ENCODE measurements at places on chromosomes 1 and 21.

DNA sequence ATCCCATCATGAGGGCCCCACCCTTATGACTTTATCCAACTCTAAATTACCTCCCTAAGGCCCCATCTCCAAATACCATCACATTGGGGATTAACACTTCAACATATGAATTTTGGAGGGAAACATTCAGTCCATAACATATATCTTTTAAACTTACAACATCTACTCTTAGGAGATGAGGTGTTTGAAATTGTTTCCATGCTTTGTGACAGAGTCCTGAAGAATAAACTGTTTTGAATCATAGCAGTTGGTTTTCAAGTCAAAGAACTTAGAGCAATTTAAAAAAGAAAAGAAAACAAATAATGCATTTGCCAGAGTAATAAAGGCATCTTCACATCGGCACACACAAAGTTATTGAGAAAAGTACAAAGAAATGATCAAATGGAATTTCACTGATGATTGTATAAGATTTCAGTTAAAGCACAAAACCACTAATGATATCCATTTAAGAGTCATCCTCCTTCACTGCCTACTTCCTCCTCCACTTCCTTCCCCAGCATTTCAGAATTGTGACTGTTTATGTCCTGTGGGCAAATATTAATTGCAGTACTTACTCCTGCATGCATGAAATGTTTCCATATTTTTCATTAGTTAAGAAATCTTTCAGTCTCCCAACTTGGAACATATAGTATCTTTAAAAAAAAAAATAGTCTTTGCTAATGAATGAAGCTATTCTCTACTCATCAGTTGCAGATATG is 202.0 kb downstream of the LRRC40 start:
- DNase-seq, result no peak

DNA sequence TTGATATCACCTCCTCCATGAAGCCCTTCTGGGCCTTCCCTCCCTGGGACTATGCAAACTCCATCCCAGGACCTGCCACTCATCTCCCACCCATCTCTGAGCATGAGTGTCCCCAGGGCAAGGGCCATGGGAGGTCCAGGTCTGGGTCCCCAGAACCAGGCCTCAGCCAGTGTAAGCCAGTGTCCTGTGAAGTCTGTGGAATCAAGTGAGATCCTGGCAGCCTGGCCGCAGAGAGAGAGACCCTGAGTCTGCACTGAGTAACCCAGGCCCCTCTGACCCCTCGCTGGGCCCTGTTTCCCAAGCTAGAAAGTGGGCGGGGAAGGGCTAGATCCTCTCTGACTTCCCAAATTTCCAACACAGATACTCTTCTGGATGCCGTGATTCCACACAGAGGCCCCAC is 132.7 kb downstream of the DMRTB1 start:
- peak; percentile 28 for DNase-seq

DNA sequence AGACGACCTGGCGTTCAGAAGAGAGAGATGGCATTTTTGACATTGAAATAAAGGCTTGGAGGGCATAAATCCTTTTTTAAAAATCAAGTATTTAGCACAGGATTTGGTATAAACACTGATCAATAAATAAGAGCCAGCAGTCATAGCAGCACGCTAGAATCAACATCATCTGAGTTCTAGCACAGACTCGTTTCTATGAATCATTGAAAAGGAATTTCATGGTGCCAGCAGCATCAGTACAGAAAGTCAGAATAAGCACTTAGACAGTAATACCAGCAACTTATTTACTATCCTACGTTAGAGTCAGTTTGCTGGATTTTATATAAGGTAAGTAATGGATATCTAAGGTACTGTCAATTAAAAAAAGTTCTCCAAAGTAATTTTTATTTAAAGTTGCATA is 119.3 kb downstream of the HLCS start:
- no peak for DNase-seq

DNA sequence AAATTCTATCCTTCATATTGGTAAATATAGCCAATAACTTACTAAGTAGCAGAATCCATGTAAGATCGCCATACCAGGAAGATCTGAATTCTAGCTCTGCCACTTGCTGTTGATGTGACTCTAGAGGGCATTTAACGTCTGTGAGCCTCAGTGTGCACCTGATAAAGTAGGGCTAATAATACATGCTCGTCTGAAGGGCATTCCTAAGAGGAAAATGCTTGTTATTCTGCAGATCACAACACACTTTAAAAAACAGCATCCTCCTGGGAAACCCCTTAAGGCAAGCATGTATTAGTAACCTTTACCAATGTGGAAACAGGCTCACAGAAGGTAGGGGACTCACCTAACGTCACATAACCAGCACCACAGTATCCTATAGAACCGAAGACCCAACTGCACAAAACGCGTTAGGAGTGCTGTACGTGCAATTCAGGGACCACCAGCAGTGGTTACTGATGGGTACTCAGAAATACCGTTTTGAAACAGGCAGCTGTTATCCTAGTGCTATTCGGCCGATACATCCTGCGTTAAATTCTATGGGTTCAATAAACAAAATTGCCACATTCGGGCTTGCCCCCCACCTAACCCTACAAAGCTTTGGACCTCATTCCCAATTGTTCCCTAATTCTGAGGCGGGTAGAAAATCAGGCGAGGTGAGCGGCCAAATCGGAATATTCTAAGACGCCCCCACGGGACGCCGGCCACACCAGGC is 758 bp downstream of the DEPDC1 start:
- no peak for DNase-seq

GRCh38 chr1:41687007-41687406 is 202.5 kb upstream of the EDN2 start:
- no peak for DNase-seq

DNA sequence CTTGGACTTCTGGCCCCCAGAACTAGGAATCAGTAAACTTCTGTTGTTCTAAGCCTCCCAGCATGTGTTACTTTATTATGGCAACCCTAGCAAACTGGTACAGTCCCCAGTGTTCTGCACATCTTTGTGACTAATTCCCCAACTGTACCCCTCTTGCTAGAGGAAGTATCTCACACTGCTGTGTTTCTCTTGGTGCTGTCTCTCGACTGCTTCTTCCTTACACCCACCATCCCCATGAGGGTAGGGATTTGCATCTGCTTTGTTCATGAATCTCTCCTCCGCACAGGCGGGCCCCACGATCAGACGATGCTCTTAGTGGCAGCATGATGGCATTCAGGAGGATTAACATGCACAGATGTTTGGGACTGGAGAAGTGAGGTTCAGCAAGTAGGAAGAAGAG is 46.7 kb downstream of the CLIC6 start:
- no peak for DNase-seq

DNA sequence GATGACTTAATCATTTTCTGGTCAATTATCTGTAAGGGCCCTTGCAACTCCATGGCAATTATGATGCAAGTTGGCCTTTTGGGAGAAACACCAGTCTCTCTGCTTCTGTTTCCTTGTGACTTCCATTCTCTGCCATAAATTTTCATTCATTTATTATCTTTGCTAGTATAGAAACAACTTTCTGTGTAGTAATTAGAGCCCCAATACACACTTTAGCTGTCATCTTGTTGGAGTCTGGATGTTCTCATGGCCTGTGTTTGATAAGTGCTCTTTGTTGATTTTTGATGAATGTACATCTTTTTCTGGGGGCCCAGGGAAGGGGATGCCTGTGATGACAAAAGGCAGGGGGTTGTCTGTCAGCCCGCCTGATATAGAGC is 22.4 kb downstream of the PROX1 start:
- no peak for DNase-seq

DNA sequence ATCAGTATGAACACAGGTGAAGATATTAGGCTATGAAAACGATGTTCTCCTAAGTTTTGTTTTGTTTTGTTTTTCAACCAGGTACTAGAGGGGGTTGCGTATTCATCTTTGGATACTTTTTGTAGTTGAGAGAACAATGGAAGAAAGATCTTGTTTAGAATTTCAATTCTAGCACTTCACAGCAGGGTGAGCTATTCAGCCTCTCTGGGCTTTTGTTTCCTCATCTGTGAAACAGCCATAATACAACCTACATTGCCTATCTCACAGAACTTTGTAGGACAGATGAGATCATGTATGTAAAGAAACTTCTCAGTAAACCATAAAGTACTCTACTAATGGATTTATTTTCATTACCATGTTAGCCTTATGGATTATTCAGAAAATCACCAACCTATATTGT is 199.5 kb downstream of the GPATCH2 start:
- no peak for DNase-seq

DNA sequence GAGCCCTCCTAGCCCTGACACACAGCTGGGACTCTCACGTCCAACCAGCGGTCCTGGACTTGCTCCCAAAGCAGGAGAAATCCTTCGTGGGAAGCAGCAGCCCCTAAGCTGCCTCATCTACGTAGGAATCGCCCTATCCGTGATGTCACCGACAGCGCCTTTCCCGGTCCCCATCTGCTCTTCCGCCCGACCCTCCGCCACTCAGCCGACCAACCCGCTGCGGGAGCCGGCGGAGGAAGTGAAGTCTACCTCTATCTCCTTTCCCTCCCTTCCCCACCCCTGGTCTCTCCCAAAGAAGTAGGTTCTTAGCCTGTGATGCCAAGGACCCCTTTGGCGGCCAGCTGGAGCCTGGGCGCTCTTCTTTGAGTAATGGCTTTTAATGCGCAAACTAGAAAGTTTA is 272.1 kb downstream of the FAM72C start:
- no peak for DNase-seq

- DNase-seq, result no peak
Observed at GRCh38 chr1:119375366-119375765, 6.8 kb downstream of the HAO2 start.

- no peak for DNase-seq
Observed at GRCh38 chr1:63868268-63868781, 94.5 kb downstream of the ROR1 start.

- DNase-seq, result no peak
Observed at GRCh38 chr1:221440658-221441057, 301.2 kb downstream of the DUSP10 start.

- no peak for DNase-seq
Observed at GRCh38 chr1:156293895-156294294, 1.6 kb downstream of the GLMP start.

GRCh38 chr1:161382214-161383019 is 14.7 kb upstream of the CFAP126 start:
- no peak for DNase-seq

GRCh38 chr1:10796029-10796944 is at the start of gene CASZ1:
Gene CASZ1, minus strand, starts transcription at chr1:10796646. Its CDS starts 102,757 bp downstream, at chr1:10693889.
- DNase-seq, result peak; percentile 78

- no peak for DNase-seq
Observed at GRCh38 chr1:116854716-116855115, 55.0 kb upstream of the PTGFRN start.

- no peak for DNase-seq
Observed at GRCh38 chr21:27511233-27511632, 544.3 kb upstream of the ADAMTS5 start.

DNA sequence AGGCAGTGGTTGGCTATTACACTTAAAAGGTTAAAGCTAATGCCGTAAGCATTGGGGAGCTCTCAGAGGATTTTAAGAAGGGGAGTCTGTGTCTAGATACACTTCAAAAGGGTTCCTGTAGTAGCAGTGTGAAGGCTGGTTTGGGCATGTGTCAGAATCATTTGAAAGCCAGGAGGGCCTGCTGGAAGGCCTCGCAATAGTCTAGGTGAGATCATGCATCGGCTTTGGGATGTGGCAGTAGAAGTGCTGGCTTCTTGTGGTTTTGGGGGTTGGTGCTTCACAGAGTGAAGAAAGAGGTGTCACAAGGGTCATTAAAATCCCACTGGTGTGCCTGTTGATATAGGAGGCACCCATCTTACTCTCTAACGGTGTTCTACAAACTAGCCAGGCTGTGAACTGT is 85.7 kb downstream of the ST6GALNAC3 start:
- no peak for DNase-seq

DNA sequence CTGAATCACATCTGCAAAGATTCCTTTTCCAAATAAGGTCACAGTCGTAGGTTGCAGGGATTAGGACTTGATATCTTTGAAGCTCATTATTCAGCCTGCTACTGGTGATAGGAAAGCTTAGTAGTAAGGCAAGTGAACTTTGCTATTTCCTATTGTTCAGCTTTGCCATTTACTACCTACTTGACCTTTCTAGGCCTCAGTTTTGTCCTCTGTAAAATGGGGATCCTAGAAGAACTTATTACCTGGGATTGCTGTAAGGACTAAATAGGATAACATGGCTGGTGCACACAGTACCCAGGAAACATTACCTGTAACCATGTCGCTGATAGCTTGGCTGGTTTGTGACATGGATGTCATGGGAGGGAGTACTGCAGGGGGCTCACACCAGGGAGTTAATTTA is 24.5 kb downstream of the UMODL1 start:
- DNase-seq, result no peak

GRCh38 chr1:165974598-165975131 is 147.3 kb downstream of the UCK2 start:
- no peak for DNase-seq

GRCh38 chr1:65581119-65581518 is 160.7 kb downstream of the LEPR start:
- no peak for DNase-seq

DNA sequence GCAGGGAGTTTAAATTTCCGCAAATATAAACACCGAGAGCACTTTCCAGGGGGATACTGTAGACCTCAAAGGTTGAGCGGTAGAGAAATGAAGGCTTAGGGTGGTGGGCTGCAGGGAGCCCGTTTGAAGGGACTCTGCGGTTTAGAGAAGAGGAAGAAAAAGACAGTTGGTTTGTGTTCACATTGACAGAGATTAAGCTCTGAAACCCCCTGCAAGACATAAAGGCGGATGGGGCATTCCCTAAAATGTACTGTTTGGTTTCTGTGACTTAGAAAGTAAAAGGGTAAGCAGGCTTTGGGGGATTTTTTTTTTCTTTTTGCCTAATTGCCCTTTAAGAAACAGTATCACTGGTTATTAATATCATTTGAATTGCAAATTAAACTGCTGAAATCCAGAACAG is 1.3 kb downstream of the KAZN start:
- no peak for DNase-seq

GRCh38 chr1:31105646-31106045 is 40.1 kb upstream of the PUM1 start:
- no peak for DNase-seq

DNA sequence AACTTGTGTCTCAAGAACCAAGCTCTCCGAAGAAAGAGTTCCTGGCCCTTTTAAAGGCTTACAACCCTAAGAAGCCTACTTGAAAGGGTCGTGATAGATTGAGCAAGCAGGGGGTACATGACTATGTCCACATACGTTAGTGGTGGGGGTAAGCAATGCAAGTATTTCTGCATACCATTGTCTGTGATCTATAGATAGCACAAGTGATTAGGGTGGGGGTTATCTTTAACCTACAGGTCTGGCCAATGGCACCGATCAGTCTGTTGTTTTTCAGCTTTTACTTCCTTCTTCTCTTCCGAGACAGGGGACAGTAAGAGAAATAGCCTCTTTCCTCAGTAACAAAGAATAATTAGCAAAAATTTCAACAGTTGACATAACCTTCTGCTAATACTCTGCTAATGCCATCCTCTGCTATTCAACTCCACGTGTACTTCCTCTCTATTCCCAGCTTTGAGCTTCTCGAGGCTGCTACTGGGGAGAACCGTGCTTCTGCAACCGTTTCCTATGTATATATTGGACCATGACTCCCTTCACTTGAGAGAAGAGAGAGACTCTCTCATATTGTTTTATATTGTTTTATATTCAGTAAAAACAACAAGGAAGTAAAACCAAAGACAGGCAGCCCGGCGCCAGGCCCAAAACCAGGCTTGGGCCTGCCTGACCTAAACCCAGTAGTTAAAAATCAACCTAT is 727.7 kb upstream of the NCAM2 start:
- DNase-seq, result no peak

GRCh38 chr1:156502894-156503697 is 2.5 kb upstream of the MEF2D start:
- DNase-seq, result peak; percentile 90

- DNase-seq, result no peak
Observed at GRCh38 chr1:2970311-2971071, 50.8 kb upstream of the ACTRT2 start.
